Dermis microvascular lymphatic vessel endothelial cell (primary cell): ENCODE measurements at places on chromosomes 3 and 15. TPM values are rescaled to one million over a fixed set of nuclear protein-coding genes. Genes with fewer than 3 reads are reported as not detected.

The ATP10A gene
- under 0.01 TPM in 1 of 2 replicates, not detected in the other for total RNA-seq

The CCDC51 gene
- 9.7 and 13.1 TPM in 2 replicates for total RNA-seq

The C3orf70 gene
- 3.5 and 4.2 TPM in 2 replicates for total RNA-seq

The STAB1 gene
- total RNA-seq, result 117 and 330 TPM in 2 replicates

The SLC12A8 gene
- 0.13 and 0.38 TPM in 2 replicates for total RNA-seq

The SPRED1 gene
- total RNA-seq, result 14.7 and 15.8 TPM in 2 replicates

The SERPINI2 gene
- total RNA-seq, result not detected in 2 replicates

The LSMEM2 gene
- total RNA-seq, result not detected in 2 replicates

The MESP1 gene
- under 0.01 and 0.13 TPM in 2 replicates for total RNA-seq

The MME gene
- total RNA-seq, result 1.3 and 2.3 TPM in 2 replicates

The RBP2 gene
- total RNA-seq, result not detected in 2 replicates

The SLC26A6 gene
- total RNA-seq, result 11.0 and 12.5 TPM in 2 replicates

The CDAN1 gene
- total RNA-seq, result 7.4 and 9.2 TPM in 2 replicates
